Fibroblast of skin of left quadriceps (primary cell): ENCODE measurements at places on chromosomes 3 and 15.

DNA sequence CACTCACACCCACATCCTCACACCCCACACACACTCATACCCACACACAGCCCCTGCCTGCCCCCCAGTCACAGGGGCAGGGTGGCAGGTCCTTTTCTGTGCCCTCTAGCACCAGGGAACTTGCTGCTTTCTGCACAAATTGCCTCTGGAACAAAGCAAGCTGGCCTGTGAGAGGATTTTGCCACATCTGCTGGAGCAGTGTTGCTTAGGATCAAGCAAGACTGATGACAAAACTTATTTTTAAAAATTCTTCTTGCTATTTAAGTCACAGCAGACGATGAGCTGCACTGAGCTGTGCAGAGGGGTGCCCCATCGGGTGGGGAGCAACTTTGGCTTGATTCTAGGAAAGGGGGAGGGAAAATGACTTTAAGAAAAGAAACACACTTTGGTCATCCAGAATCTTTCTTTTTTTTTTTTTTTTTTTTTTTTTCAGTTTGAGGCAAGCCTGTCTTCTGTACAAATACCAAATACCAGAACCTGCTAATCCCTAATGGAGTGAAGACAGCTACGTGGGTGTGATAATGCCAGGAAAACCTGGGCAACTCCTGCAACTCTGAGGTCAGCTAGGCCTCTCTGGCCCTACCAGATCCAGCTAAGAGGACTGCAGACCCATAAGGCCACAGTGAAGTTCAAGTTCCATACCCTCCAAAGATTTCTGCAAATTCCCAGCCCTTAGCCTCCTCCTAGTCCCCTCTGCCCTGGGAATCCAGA, 195.3 kb downstream of the ABHD5 start:
- no peak for DNase-seq

- no peak for DNase-seq
Measured at GRCh38 chr3:122982216-122983185, 45.1 kb downstream of the SEMA5B start.

DNA sequence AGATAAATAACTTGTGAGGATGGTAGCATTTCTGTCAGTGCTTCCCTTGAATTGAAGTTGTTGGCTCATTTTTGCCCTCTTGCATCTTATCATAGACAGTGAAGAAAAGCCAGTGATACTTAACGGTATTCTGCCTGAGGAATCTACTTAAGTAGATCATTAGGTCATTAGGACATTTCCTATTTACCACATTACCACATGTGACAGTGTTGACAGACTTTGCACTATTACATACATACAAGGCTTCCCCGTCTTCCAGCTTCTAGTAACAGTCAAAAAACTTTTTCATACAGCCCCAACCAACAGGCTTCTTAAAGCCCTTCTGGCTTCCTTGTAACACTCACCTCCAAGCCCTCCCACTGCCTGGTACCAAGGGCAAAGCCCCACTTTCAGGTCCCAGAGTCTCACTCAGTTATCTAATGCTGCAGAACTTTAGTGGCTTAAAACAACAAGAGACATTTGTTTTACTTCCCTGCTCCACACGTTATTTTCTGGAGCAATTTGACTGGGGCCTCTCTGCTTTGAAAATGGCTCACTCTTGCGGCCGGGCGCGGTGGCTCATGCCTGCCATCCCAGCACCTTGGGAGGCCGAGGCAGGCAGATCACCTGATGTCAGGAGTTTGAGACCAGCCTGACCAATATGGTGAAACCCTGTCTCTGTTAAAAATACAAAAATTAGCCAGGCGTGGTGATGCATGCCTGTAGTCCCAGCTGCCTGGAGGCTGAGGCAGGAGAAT, 40.0 kb downstream of the ASB7 start:
- no peak for DNase-seq

GRCh38 chr3:128932516-128933212, 53.2 kb downstream of the ACAD9 start:
- DNase-seq = no peak

DNA sequence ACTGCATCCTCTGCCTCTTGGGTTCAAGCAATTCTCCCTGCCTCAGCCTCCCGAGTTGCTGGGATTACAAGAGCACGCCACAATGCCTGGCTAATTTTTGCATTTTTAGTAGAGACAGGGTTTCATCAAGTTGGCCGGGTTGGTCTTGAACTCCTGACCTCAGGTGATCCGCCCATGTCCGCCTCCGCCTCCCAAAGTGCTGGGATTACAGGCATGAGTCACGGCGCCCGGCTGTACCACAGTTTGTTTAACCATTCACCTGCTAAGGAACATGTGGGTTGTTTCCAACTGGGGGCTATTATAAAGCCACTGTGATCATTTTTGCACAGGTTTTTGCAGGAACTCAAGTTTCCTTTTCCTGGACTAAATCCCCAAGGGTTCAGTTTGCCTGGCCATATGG, 123.2 kb upstream of the RAP2B start:
- no peak for DNase-seq

DNA sequence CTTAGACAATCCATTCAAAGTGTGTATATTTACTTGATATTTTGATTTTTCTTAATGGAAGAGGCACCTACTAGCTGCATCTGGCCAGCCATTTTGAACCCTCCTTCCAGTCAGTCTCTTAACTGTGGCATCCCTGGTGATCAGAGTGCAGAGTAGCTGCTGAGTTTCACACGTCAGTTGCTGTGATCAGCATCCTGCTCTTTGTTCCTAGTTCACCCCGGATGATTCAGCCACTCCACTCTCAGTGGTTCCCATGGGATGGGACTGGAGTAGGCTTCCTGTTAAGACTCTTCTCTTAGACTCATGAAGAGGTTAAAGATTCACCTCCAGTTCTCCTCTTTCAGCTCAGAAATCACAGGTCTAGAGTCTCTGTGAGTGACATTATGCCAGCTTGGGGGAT, 75.8 kb downstream of the STXBP5L start:
- DNase-seq = no peak

DNA sequence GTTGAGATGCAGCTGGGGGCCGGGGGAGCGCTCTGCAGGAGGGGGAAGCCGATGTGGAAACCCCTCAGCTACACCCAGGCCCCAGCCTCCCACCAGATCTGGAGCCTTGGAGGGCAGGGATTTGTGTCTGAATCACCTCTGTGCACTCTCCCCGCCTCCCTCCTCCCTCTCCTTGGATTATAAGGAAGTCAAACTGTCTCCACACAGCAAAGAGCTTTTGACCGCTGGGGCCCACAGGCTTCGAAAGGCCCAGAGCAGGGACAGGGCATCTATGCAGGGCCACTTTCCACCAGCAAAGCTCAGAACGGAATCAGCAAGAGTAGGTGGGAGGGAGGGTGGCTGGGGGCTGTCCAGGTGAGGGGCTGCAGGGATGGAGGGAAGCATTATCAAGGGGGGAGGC, 68.9 kb downstream of the IQSEC1 start:
- DNase-seq = no peak

DNA sequence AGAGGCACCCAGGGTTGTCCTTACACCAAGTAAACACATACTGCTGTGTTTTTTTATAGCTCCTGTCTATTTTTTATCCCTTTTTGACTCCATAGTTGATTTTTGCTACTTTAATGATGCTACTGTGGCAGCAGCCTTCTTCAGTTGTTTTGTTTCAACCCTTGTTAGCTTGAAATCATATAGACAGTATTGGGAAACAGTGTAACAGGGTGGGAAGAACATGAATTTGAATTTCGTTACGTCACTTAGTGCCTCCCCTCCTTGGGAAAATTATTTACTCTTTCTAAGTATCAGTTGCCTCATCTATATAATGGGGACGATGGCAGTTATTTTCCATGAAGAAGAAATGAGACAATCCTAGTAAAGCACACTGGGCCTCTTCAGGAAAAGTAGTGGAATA, 409.8 kb upstream of the TPRG1 start:
- no peak for DNase-seq

DNA sequence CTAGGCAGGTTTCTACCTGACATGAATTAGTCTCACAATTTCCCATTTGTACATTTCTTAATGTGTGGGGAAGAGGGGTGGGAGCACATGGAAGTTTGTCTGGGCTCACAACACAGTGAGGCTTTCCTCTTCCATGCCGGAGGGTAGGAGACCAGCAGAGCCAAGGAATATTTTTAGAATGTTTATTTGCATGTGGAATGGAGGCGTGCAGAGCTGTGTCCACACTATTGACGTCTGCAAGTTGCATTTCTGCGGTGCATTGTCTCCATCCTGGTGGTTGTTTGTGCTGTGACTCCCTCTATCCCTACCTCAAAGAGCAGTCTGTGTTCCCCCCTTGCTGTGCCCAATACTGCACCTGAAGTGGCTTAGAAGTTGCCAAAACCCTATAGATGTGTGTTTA, 103.1 kb upstream of the LRTM1 start:
- DNase-seq = no peak

DNA sequence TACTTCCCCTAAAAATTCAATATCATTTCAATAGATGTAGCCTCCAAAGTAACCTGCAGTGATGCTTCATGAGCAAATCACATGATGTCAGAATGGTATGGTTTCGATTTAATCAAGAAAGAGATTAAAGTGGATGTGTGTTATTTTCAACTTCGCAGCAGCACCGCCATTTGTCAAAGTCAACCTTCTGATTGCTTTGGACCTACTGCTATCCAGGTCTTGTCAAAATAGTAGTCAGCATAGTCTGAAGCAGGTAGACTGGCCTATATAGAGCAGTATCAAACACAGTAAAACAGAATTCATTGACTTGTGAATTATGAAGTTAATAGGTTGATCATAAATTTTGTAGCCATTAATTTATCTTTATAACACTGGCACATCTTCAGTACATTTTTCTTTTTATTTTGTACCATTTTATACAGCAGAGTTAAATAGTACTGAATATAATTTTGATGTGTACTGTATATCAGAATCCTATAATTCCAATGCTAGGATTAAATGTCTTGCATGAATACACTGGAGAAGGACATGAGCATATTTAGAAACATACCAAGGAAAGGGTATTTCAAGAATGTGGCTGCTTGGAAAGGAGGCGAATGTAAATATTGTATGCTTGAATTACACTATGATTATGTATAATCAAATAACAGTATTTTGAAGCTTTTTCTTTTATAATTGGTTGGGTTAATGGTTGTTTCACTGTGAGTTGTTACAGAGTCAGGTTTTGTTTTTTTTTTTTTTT, 79.6 kb downstream of the CDIN1 start:
- DNase-seq = no peak

- no peak for DNase-seq
Measured at GRCh38 chr3:65614585-65614984, 424.1 kb downstream of the MAGI1 start.

DNA sequence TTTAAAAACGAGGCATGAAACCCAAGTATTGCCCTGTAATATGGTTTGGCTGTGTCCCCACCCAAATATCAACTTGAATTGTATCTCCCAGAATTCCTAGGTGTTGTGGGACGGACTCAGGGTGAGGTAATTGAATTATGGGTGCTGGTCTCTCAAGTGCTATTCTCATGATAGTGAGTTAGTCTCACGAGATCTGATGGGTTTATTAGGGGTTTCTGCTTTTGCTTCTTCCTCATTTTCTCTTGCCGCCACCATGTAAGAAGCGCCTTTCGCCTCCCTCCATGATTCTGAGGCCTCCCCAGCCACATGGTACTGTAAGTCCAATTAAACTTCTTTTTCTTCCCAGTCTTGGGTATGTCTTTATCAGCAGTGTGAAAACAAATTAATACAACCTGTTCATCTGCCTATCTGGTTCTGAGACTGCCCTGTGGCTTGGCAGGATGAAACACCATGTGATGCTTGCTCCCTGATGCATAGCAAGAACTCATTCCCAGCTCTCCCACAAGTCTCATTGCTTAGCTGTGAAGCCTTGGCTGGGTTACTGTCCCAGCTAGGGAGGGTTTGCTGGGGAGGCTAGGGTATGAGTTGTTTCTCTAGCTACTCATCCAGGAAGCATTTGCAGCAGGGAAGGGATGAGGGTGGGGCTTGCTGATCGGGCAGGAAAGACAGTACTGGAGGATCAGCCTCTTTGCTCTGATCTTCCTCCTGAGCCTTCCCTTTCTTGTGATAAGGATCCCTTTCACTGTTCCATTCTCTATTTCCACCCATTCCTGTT, 3.7 kb upstream of the SQOR start:
- DNase-seq = peak; percentile 73

DNA sequence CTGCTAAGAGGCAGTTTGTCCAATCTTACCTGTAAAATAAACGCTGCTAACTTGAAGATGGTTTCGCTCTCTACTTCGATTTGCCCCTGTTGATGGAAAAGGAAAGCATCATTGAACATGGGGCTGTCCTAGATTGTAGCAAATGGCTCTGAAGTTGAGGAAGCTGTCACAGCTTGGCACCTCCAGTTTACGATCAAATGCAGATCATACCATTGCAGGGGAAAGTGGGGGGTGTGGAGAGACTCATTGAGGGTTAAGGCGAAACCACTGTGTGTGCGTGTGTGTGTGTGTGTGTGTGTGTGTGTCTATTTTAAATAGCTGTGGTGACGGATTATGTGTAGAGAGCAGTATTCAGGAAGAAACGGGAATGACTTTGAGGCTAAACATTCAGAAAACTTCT, 127.6 kb upstream of the LMOD3 start:
- peak; percentile 20 for DNase-seq

DNA sequence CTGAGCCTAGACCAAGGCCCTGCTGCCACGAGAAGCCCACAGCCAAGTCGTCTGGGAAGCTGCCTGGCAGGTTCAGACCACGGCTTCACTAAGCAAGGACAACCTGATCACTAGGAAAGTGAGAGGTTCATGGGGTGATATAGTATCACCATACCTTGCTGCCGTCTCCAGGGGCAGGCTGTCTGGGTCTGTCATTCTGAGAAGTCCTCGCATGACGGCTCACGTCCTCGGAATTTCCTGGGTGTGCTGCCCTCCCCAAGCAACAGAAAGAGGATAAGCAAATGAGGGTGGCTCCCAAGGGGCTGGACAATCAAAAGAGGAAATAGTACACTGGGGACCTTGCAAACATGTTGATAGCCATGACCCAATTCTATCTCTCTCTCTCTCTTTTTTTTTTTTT, 207.4 kb upstream of the IGF1R start:
- no peak for DNase-seq

- DNase-seq = no peak
Measured at GRCh38 chr3:192914848-192915247, 2.8 kb downstream of the MB21D2 start.

- no peak for DNase-seq
Measured at GRCh38 chr3:159378396-159379194, 576.7 kb downstream of the MFSD1 start.

DNA sequence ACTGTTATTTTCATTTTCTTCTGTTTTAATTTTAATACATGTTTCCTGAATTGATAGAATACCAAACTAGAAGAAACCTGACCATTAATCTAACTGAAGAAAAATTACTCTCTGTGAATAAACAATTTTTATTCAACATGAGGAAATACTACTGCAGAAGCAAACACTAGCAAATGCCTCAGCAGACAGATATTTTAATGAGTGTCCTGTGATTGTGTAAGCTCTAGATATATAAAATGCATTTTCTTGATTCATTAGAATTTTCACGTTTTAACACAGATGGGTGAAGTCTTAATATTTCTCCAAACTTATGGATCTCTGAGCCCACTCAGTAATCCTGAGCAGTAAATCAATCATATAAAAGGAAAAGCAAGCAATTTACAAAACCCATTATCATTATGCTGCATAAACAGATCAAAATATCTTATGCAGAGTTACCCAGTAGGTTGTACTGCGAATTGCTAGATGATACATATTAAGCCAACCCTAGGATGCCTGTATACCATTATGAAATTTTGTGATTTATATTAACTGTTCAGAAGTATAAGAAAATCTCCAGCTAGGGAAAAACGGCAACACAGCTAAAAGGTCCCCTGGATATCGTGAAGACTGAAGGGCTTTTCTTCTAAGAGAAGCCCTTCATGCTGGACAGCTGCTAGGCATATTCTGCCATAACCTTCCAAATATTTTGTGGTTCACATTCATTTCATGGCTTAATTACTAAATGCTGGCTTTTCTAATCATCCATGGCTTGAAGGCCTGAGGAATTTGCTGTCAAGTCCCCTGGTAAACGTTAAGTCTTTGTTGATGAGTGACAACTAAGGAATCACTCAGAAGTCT, 157.7 kb upstream of the TGFBR2 start:
- peak; percentile 63 for DNase-seq
